ENCODE measurements at places on chromosomes 6 and 20.

- peak; percentile 61 for DNase-seq
These were observed 44.7 kb upstream of the CCN2 start for GRCh38 chr6:131995917-131996316.

DNA sequence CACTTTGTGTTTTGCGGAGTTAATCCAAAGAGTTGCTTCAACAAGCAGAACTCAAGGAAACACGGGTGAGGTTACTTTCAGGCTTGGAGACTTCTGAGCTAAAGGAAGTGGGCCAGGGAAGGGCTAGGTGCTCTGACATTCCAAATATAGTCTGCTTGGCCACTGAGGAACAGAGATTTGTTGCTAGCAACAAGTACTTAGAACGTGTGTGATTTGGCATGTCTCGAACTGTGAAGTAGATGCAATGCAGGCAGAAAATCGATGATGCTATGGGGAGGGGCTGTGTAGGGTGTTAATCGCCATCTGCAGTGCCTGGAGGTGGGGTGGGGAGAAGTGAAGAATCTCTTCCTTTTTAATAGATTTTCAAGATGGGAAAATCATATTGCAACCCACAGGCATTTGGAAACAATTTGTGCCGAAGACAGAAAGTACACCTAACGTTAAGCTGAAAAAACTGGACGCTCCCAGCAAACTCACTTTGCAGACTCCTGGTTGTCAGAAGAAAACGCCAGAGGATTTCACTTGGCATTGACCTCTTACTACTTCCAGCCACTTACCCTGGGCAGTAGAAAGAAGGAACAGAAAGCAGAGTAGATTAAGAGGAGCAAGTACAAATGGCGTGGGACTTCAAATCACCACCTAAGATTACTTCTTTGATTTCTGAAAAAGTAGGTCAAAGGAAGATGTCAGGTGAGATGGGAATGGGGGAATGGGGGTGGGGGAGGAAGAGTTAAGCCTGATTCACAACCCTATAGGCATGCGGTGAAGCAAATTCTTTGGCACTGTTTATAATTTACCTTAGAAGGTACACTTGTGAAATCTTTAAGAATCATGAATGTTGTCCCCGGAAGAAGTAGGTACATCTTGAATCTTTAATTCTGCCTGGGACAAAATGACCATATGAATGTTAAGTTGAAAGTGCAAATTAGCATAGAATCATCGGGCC is 314.1 kb downstream of the CD83 start:
- no peak for DNase-seq

DNA sequence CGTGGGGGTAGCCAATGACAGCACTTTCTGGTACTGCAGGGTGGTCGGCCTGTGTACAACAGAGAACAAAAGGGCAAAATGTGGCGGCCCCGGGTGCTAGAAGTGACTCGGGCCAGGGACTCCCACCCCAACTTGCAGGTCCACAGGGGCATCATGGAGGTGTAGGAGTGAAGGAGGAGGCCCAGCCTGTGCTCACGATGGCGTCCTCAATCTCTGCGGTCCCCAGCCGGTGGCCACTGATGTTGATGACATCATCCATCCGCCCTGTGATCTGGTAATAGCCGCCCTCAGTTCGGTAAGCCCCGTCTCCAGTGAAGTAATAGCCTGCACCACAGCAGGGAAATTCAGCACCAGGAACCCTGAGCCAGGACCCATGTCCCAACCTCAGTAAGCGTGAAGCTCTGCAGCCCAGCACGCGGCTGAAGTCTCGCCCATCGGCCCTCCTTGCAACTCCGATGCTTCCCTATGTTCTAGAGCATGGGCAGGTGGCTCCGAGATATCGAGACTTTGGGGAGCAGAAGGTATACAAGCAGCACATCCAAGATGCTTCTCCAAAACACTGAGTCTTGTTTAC is 20.2 kb upstream of the APMAP start:
- DNase-seq: no peak

DNA sequence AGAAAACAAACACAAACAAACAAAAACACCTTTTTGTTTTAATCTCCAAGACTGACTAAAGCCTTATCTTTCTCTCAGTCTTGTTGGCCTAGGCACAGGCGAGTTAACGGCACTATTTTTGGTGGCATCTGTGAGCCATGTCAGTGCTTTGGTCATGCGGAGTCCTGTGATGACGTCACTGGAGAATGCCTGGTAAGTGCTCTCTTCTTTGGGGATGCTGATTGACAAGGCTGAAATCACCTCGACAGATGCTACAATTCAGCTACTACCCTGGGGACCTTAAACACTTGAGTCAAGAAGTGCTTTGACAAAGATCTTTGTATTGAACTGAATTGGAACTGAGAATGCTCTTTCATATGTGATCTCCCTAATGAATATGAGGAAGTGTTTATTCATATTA is 384.1 kb downstream of the LAMA2 start:
- no peak for DNase-seq

GRCh38 chr20:18314786-18315406 is 26.6 kb downstream of the ZNF133 start:
- DNase-seq: peak; percentile 10

GRCh38 chr6:66344796-66345195 is 637.8 kb upstream of the EYS start:
- no peak for DNase-seq

- DNase-seq: no peak
These were observed 209.5 kb downstream of the KIF16B start for GRCh38 chr20:16363506-16364319.

DNA sequence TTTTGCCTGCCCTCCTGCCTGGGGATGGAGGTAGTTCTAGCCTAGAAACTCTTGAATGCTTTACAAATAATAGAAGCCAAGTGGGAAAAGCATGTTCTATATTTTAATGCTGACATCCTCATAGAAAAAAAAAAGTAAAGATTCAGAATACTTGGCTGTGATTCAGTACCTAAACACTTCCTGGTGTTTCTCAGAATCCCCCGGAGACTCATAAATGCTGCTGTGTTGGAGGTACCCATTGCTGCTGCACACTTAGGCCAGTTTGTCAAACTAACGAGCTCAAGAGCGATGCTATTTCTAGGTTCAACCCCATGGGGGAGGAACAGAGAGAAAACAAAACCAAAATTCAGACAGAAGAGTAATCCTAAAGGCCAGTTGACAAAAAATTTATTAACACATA is 38.8 kb upstream of the ZFP64 start:
- DNase-seq: no peak

GRCh38 chr6:67300430-67301040 is 1334.5 kb upstream of the ADGRB3 start:
- DNase-seq: no peak

- DNase-seq: no peak
These were observed 7.8 kb upstream of the MTG2 start for GRCh38 chr20:62174870-62175624.

- DNase-seq: no peak
These were observed 315.4 kb upstream of the RUNX2 start for GRCh38 chr6:45012687-45013086.

GRCh38 chr6:157961832-157962575 is 19.7 kb upstream of the SYNJ2 start:
- DNase-seq: no peak

DNA sequence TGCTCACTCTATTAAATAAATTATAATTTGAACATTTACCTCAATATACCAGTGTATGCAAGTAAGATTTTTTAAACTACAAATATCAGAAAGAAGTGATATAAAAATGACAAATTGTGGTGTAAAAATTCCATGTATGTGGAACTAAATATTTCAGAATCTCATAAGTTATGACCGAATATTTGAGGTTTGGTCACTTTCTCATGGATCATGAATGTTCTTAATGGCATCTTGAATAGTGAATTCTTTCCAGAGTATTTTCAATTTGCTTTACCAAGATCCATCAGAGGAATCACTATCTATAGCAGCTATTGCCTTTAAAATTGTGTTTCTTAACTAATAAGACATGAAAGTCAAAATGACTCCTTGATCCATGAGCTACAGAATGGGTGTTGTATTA is 950.6 kb downstream of the TBC1D32 start:
- no peak for DNase-seq

GRCh38 chr20:22568872-22569344 is 15.5 kb downstream of the FOXA2 start:
- no peak for DNase-seq

DNA sequence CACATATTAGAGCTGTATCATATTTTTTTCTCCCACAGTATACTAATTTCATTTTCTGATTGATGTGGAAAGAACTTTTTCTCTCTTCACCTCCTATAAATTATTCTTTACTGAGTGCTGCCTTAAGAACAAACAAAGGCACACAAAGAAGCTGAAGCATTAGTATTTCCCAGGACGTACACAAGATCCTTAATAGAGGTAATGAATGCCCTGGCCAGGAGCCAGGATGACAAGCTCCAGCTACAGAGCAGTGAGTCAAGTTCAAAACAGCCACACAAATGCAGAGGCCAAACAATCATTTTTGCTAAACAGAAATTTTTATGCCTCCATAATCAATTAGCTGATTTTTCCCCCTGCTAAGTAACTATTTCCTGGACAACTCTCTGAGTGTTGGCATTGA is 639.6 kb downstream of the EPHA7 start:
- no peak for DNase-seq

DNA sequence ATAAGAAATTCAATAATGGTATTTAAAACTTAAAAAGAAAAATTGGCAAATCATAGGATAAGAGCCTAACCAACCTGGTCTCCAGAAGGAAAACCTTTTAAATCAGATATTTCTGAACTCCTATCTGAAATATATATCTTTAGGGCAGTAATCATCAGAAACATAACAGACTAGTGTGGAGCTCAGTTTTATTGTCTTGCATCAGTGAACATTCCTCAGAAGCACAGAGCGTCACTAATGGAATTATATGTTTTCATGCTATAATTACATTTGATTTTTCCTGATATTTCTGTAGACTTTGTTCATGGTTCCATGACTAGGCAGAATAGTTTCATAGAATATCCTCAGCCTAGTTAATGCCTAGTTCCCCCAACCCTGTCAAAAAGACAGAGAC is 262.2 kb downstream of the EYA4 start:
- DNase-seq: no peak

GRCh38 chr6:162679681-162680080 is 47.9 kb downstream of the PRKN start:
- DNase-seq: no peak

- DNase-seq: no peak
These were observed 157.7 kb upstream of the EYA4 start for GRCh38 chr6:133083248-133083967.

GRCh38 chr20:23163562-23163961 is 77.4 kb upstream of the CD93 start:
- no peak for DNase-seq

DNA sequence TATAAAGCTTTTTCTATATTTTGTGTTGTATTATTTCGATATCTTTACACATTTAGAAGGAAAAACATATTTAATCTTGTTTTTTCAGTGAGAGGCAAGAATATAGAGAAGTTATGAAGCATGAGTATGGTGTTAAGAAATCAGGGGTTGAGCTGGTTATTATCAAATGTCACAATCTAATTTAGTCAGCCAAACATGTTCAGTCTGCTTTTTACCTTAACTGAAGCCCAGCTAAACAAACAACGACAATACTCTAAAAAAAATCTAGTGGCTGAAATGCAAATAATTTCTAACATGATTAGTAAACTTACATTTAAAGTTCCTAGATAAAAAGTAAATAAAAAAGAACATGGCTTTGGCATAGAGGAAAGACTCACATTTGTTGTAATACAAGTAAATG is 433.8 kb upstream of the NRSN1 start:
- DNase-seq: no peak

DNA sequence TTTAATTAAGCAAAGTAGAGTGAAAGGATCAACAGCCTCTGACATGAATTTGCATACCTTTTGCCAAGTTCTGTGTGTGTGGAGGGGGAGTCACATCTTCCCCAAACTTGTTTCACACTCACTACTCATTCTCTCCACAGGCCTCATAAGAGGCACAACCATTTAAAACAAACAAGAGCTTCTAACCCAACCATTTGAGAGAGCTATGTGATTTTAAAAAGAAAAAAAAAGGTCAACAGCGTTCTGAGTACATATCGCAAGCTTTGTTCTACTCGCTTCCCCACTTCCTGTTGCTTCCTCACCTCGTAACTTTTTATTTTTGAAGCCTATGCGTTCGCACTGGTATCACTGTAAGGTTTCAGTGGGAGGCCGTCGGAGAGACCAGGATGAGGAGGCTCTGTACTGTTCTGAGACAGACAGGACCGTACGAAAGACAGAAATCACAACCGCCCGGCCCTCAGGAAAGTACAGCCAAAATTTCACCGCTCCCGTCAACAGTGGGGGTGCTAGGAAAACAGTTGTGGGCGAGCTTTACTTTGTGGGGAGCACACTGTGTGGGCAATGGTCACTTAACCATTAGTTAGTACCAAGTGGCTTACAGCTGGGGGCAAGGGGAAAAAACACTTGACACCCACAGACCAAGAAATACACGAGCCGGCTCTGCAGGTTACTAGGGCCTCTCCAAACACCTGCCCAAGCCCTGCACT is 61.3 kb downstream of the TRERF1 start:
- no peak for DNase-seq

DNA sequence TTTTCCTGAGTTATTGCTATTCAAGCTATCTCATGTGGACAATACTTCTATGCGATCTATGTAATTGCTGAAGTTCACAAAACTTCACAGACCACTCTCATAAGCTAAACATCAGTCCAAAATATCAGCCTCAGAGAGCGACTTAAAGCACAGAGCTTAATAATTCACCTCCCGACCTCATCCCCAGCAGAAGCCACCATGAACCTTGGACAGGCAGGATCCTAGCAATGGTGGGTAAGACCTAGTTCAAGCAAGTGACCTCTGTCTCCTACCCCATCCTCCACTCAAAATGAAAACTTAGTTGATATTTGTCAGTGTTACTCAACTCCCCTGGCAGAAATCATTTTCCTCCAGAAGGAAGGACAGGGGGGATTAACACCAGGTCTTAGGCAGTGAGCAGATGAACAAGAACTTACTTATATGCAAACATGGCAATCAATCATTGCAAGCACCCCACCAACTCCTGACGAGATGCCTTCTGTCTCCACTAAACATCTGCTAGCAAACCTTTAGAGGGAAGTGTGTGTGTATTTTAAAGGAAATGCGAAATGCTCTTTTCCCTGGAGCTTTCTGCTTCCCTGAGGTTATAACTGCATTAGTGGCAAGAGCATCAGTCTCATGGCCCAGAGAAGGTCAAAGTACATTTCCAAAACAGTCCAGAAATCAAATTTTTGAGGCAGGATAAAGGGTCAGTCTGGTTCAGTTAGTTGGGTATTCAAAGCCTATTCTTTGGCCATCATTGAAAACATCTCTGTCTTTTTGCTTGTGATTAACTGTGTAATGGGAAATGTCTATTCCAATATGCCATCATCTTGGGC is 90.0 kb downstream of the SLC22A23 start:
- DNase-seq: no peak

DNA sequence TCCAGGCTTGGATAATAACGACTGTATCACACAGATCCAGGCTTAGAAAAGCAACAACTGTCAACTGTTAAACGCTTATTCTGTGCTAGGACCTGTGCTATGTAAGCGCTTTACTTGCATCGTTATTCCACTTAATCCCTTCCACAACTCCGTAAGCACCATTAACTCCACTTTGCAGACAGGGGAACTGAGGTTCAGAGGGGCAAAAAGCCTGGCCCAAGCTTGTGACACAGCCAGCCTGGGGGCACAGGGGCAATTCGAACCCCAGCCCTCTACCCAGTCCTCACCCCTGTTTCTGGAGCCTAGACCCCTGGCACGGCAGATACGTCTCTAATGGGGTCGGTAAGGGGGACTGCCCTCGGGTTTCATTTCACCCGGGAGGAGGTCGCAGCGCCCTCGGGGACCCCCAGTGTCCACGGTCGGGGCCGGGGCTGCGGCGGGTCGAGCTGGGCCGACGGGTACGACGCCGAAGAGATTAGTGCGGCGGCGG is 411 bp downstream of the DSN1 start:
- DNase-seq: no peak

- DNase-seq: no peak
These were observed 27.0 kb downstream of the STK4 start for GRCh38 chr20:44993343-44993742.

All from HFF-Myc (cell line).